ENCODE measurements at places on chromosomes 2 and 18. TPM values are rescaled to one million over a fixed set of nuclear protein-coding genes. Genes with fewer than 3 reads are reported as not detected.

Gene ANKRD12
- total RNA-seq = 26.9 TPM

Gene BOK
- 72.8 TPM for total RNA-seq

Gene SERPINB13
- not detected for total RNA-seq

Gene ASB18
- total RNA-seq = not detected

Gene RAX
- total RNA-seq = not detected

Gene GULP1
- 31.5 TPM for total RNA-seq

Gene ABCG8
- total RNA-seq = not detected

Gene SAG
- not detected for total RNA-seq

Gene RGPD5
- 35.4 TPM for total RNA-seq

Gene CERKL
- 1.6 TPM for total RNA-seq

Gene RIT2
- not detected for total RNA-seq

Gene C2orf74
- 19.2 TPM for total RNA-seq

Gene TUBA3E
- not detected for total RNA-seq

Gene SLC8A1
- 13.5 TPM for total RNA-seq

Gene ALK
- total RNA-seq = not detected

Gene NR4A2
- 2.3 TPM for total RNA-seq

Gene SERPINB12
- not detected for total RNA-seq

Gene LYG2
- total RNA-seq = not detected

Gene UGT1A5
- 91.2 TPM for total RNA-seq

Gene TUBA4B
- not detected for total RNA-seq

Gene REG3A
- total RNA-seq = not detected

Gene CCBE1
- total RNA-seq = 5.8 TPM

Gene ANKRD44
- 3.4 TPM for total RNA-seq

Gene IL1R2
- 3.8 TPM for total RNA-seq

Gene COLEC12
- total RNA-seq = not detected

Gene REG1B
- total RNA-seq = not detected

Gene CCL20
- not detected for total RNA-seq

Gene COL4A4
- total RNA-seq = 6.0 TPM

Gene MITD1
- total RNA-seq = 37.6 TPM

Gene DSG1
- not detected for total RNA-seq

Gene EMILIN1
- 1.6 TPM for total RNA-seq

Gene CDH20
- not detected for total RNA-seq

Gene RNF103
- 25.4 TPM for total RNA-seq

Gene GALR1
- total RNA-seq = not detected

Gene HNRNPLL
- 38.1 TPM for total RNA-seq

Gene SF3B1
- 156 TPM for total RNA-seq

Gene TRAK2
- total RNA-seq = 18.8 TPM

Gene SKA1
- total RNA-seq = 18.3 TPM

Gene DIS3L2
- 30.4 TPM for total RNA-seq

Gene AQP12B
- not detected for total RNA-seq

Gene PJVK
- 14.6 TPM for total RNA-seq

Gene UGT1A9
- total RNA-seq = not detected

Gene KCNG2
- not detected for total RNA-seq

Gene EN1
- not detected for total RNA-seq

Gene TPO
- total RNA-seq = not detected

Gene C1QL2
- total RNA-seq = not detected

Gene ANKRD53
- not detected for total RNA-seq

Gene GPR155
- 0.18 TPM for total RNA-seq

Gene VSNL1
- total RNA-seq = not detected

Gene XIRP2
- not detected for total RNA-seq

Gene CPO
- total RNA-seq = not detected

Gene OTOS
- not detected for total RNA-seq

Gene GKN1
- total RNA-seq = not detected

Gene ACOXL
- 10.7 TPM for total RNA-seq

Gene IHH
- not detected for total RNA-seq

Gene ZNF521
- not detected for total RNA-seq

Gene SLC38A11
- not detected for total RNA-seq

Gene SLC19A3
- total RNA-seq = 4.5 TPM

Gene ZNF804A
- not detected for total RNA-seq
